ENCODE measurements at places on chromosomes 12 and 14.

GRCh38 chr14:23000860-23001259 is 9.1 kb downstream of the C14orf93 start:
- no peak for DNase-seq

- no peak for DNase-seq
Observed at GRCh38 chr14:50675597-50675996, 7.5 kb upstream of the SAV1 start.

- peak; percentile 99 for DNase-seq
Observed at GRCh38 chr14:51094901-51095853, at the start of gene TRIM9. Gene TRIM9, minus strand, starts transcription at chr14:51095105. Its CDS starts 166 bp downstream, at chr14:51094939.

GRCh38 chr12:82817368-82817767 is 130.7 kb downstream of the TMTC2 start:
- DNase-seq, result no peak

DNA sequence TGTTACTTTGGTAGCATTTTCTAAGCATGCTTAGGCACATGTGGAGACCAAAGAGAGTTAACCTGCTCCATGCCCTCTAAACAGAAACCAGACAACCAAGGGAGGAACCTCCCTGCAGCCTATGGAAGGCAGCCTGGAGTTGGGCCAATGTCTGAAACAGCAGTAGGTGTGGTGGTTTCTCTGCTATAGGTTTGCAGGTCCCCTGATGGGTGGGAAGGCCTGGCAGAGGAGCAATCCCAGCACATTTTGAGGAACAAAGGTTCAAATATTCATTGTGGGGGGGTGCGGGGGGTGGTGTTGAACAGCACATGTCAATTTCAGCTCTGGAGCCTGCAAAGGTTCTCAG is 65.4 kb downstream of the DACT1 start:
- no peak for DNase-seq

- no peak for DNase-seq
Observed at GRCh38 chr12:84128117-84128991, 784.2 kb downstream of the SLC6A15 start.

- DNase-seq, result no peak
Observed at GRCh38 chr14:63710497-63710896, 17.4 kb downstream of the SGPP1 start.

GRCh38 chr14:102922490-102923200 is at the start of gene AMN:
Gene AMN, plus strand, starts transcription at chr14:102922663. Its CDS starts 26 bp downstream, at chr14:102922689.
- no peak for DNase-seq

DNA sequence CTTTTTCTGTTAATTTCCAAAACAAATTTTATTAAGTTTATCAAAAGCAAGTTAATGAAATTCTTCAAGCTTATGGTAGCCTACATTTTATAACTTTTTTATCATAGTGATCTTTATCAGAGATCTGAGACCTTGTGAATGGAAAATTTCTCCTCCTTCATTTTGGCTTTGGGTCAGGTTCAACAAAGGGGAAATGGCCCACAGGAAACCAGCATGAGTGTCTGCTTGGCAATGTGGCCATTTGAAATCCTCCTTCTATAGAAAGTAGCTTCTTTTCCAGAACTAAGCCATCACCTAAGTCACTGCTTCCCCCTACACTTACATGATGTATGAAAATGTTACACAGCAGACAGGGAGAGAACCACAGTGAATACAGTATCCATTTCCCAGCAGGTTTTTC is 1.6 kb downstream of the RHOJ start:
- DNase-seq, result no peak

- no peak for DNase-seq
Observed at GRCh38 chr12:79521576-79521975, 169.2 kb downstream of the PAWR start.

GRCh38 chr12:90924406-90924805 is 30.6 kb downstream of the CCER1 start:
- no peak for DNase-seq

GRCh38 chr14:67010602-67011001 is 178.6 kb upstream of the GARIN2 start:
- DNase-seq, result no peak

- DNase-seq, result peak; percentile 22
Observed at GRCh38 chr12:47085815-47086252, 6.1 kb upstream of the AMIGO2 start.

GRCh38 chr12:127886827-127887226 is 380.1 kb upstream of the TMEM132C start:
- DNase-seq, result no peak

DNA sequence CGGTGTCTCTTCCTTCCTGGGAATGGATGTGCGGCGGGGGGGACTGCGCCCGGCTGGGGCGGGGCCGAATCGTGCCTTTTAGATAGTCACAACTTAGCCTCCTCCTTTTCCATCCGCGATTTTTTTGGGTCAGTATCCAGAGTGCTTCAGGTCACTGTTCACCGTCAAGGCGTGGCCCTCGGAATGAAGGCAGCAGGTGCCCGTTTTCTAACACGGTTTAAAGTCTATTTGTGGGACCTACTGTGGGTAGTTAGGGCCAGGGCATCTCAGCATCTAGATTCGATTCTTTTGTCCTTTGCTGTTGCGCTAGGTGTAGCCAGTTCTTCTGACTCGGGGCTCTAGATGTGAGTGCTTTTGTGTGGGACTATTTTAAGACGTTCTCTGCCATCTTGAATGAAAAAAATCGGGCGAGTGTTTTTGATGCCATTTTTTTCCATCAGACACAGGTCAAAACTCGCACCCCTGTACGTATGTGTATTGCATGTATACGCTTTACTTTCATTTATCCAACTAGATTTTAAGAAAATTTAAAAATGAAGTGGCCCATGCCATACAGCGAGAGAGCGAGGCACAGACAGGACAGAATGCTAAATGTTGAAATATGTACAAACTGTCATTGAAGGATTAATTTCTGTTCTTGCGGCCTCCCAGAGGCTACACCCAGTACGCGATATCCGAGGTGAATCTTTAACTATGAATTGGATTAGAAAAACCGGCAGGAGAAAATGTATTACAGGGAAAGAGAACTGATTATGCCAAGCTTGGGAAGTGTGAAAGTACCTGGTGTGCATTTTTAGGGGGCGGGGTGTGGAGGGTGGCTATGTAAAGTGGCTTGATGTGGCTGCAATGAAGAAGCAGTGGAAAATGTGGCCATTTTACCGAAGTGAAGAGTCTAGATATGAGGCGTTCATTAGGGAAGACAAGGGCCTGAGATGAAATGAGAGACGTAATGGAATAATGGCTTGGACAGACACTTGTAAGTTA is 835 bp downstream of the VEZT start:
- peak; percentile 42 for DNase-seq

DNA sequence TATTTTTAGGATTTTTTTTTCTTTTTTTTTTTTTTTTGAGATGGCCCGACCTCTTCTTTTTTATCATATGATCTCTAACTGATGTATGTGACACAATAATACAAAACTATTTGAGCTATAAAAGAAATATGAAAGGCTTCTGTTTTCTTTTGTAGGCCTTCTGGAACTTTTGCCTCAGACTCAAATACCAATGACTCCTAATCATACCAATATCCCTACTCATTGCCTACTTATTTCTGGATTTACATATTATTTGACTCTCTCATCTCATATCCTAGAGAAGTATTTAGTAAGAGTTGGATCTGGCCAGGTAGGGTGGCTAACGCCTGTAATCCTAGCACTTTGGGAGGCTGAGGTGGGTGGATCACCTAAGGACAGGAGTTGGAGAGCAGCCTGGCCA is 12.7 kb upstream of the WDR89 start:
- no peak for DNase-seq

DNA sequence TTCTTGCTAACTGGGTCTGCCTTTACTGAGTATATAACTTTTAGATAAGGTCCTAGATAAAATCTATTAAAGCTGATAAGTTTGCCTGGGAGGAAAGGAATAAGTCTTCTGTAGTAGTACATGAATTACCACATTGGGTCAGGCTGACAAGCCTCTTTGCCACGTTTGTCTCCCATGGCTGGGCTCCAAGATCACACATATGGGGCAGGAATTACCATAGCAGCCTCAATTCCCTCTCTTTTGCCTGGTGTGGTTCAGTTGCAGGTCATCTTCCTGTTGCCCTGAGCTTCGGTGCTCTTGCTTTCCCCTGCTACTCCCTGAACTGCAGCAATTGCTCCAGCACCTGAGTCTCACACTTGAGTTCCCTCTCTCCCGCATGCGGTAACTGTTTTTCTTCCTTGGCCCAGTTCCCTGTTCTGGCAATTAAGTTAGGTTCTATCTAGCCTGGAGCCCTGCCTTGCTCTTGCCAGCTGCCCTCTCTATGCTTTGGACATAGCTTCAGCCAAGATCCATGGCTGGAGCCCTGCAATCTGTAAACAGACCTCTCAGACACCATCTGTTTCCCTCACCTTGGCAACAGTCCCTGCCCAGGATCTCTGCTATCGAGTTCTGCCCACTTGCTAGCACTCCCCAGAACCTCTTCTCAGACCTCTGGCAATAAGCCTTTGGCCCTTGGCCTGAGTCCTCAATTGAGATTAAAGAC is 5.8 kb upstream of the GLT8D2 start:
- no peak for DNase-seq

GRCh38 chr14:52175982-52176502 is 91.5 kb upstream of the PTGDR start:
- no peak for DNase-seq

GRCh38 chr12:43208627-43209026 is 343.4 kb downstream of the ADAMTS20 start:
- DNase-seq, result no peak

DNA sequence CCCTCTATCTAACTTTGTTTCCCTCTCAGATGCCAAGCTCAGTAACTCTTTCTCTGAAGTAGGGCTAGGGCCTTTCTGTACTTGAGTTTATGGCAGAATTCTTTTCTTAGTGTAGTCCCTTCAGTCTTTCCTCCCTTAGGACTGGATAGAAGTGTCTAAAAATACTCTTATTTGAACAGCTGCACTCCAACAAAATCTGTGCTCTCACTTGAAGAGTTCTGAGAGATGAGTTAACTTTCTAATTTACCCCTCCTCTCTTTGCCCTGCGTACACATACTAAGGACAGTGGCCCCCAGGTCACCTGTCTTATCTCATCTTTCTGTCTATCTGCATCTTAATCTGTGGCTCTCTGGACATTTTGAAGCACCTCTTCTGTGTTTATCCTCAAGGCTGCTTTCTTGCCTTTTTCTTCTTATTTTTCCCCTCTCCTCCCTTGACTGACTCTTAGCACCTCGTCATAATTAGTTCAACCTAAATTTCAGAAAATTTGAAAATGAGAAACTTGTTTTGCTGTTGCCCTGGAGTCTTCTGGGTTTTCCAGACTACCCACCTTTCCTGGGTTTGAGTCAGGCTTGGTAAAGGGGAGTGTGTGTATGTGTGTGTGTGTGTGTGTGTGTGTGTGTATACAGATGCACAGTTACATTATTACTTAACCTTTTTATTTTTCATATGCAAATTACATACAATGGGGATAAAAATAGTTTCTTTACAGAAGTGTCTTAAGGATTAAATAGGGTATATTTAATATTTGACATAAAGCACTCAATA is 23.9 kb downstream of the NCKAP1L start:
- no peak for DNase-seq

- no peak for DNase-seq
Observed at GRCh38 chr12:2892246-2892645, 1.6 kb downstream of the TULP3 start.

GRCh38 chr14:40280652-40281051 is 848.4 kb upstream of the FBXO33 start:
- no peak for DNase-seq

DNA sequence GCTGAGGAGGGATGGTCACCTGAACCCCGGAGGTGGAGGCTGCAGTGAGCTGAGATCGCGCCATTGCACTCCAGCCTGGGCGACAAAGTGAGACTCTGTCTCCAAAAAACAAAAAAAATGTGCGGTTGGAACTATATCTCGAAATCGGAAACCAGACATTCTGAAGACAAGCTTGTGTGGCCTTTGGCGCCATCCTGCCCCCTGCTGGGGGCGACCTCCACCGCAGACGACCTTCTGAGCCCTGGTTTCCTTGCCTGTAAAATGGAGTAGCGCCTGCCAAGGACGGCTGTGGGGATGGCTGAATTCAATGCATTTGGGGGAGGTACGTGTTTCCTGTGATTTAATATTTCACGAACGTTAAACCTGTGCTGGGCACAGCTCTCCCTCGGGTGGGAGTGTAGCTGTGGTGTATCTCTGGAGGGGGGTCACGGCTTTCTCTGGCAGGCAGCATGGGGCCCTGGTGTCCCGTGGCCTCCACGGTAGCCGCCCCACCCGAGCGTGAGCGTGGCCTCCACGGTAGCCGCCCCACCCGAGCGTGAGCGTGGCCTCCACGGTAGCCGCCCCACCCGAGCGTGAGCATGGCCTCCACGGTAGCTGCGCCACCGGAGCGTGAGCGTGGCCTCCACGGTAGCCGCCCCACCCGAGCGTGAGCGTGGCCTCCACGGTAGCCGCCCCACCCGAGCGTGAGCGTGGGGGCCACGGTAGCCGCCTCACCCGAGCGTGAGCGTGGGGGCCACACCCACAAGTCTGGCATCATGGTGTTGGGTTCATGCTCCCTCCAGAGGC is 55.3 kb downstream of the LRCOL1 start:
- no peak for DNase-seq

DNA sequence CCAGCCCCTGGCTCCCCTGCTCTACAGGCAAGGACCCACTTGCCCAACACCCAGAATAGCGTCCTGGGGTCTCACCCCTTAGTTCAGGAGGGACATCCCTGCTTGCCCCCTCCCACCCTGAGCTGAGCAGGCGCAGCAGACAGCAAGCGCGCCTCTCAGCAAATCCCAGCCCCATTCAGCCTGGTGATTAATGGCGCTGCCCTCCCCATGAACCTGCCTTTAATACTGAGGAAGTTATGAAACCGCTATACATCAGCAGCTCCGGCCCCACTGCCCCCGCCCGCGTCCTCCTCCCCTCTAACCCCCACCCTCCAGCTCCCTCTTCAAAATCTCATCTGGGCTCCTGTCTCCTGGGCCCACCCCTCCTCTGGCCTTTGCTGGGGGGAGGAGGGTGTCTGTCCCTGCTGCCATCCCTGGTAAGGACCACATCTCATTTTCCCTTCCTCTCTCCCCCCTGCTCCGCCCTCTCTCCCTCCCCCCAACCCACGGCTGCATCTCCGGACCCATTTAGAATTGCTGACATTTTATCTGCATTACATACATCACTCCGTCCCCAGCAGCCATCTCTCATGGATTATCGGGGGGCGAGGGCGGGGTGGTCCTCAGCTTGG is 7.1 kb upstream of the SMUG1 start:
- no peak for DNase-seq
